ENCODE measurements at places on chromosomes 13 and 19.

GRCh38 chr13:31310786-31311185 is 111.0 kb downstream of the B3GLCT start:
- DNase-seq: no peak

- DNase-seq: no peak
These were observed 1.5 kb downstream of the NUMBL start for GRCh38 chr19:40688987-40689338.

DNA sequence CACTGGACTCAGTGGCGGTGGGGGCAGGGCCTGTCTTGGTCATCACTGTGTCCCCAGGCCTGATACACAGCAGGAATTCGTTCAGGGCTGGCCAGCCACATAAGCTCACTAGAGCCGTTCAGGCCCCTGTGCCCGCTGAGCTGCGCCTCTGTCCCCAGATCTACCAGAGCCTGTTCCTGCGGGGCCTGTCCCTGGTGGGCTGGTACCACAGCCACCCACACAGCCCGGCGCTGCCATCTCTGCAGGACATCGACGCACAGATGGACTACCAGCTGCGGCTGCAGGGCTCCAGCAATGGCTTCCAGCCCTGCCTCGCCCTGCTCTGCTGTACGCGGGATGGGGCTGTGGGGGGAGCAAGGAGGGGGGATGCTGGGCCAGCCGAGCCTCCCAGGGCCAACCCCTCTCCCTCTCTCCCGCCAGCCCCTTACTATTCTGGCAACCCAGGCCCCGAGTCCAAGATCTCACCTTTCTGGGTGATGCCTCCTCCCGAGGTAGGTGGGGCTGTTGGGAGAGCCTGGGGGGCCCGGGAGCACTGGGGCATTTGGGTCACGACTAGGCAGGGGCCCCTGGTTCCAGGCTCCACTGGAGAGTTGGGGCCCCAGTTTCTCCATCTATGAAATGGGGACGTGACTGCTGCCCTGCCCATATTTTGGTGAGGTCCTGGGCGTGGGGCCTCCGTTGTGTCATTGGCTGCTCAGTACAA is 13.9 kb downstream of the MPND start:
- DNase-seq: no peak

DNA sequence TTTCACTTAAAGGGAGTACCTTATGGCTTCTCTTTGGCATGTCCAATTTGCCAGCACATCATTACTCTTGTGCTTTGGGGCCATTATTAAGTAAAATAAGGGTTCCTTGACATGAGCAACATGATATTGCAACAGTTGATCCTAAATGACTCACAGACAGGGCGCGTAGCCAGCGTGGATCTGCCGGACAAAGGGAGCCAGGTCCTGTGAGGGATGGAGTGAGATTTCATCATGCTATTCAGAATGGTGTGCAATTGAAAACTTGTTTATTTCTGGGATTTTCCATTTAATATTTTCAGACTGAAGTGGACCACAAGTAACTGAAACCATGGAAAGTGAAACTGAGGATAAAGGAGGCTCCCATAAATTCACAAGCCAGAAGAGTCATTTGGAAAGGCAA is 48.6 kb upstream of the WASF3 start:
- DNase-seq: no peak

DNA sequence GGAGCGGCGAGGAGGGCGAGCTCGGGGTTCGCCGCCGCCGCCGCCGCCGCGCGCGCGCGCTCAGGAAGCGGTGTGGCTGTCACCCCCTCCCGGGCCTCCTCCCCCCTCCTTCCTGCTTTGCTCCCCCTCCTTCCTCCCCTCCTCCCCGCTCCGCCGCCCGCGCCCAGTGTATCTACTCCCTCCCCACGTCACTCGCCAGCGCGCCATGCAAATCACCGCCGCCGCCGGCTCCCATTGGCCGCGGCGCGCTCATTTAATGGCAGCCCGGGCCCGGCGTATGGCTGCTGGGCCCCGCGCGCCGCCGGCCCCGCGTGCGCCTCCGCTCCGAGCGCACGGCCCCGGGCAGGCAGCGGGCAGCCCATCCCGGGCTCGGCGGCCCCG is 335 bp upstream of the SOX1 start:
- DNase-seq: peak; percentile 61

GRCh38 chr19:13902993-13903555 is 2.8 kb downstream of the BRME1 start:
- no peak for DNase-seq

- no peak for DNase-seq
These were observed 38.7 kb downstream of the CYP4F2 start for GRCh38 chr19:15859187-15859586.

GRCh38 chr19:27742041-27742440 is 1470.9 kb downstream of the UQCRFS1 start:
- DNase-seq: no peak

- no peak for DNase-seq
These were observed 531.4 kb upstream of the NBEA start for GRCh38 chr13:34410678-34411077.

GRCh38 chr19:18502638-18503294 is 19.1 kb downstream of the ELL start:
- no peak for DNase-seq

GRCh38 chr19:28868836-28869235 is 344.1 kb downstream of the UQCRFS1 start:
- no peak for DNase-seq

DNA sequence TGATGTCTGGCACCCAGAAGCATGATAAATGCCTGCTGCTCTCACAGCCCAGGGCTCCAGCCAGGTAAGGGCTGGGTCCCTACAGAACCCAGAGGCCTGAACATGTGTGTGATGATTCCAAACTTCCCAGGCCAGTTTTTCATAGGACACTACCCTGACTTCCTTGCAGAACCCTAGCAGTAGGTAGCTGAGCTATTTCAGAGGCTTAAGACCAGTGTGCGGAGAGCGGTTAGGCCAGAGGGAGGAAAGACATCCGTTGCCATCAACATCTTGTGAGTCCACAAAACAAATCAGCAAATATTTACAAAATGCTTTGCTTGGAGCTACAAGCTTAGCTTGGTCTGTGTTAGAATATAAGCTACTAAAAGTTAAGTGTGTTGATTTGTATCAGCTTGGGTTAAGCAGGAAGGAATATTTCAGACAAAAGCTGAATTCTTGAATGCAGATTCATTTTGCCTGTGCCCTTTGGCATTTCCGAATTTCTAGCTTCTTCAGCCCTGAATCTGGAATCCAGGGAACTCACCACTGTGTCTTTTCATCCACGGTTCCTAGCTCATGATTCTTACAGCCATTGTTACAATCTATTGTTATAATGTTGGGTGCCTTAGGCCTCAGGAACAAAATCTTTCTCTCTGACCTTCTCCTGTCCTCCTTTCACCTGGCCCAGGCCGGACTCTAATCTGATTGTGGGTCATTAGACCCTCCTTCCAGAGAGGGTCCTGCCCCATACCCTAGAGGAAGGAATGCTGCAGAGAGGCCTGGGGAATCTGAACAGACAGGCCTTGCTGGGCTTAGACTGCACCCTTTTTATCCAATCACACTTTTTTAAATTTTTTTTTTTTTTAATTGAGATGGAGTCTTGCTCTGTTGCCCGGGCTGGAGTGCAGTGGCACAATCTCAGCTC is 12.4 kb downstream of the RAB20 start:
- DNase-seq: no peak

GRCh38 chr13:29284726-29285125 is 310.8 kb downstream of the SLC7A1 start:
- DNase-seq: no peak

GRCh38 chr19:8571006-8571411 is 6.2 kb downstream of the MYO1F start:
- DNase-seq: peak; percentile 59

GRCh38 chr13:36710396-36710795 is 36.6 kb downstream of the SERTM1 start:
- DNase-seq: no peak

DNA sequence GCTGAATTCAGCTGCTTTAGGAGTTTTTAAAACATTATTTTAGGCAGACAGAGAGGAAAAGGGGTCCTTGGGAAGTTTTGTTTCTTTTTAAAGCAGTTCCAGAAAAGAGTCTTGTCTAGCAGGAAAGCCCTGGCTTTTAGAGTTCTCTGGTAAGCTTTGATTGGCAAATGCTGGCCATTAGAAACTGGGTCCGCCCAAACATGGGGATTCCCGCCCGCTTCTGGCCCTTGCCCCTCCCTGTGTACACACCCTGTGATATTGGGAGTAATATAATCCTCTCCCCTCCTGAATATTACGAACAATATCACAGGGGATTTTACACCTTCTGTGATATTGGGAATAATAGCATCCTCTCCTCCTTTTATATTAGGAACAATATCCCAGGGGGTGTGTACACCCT is 58.9 kb downstream of the ERICH4 start:
- DNase-seq: no peak

DNA sequence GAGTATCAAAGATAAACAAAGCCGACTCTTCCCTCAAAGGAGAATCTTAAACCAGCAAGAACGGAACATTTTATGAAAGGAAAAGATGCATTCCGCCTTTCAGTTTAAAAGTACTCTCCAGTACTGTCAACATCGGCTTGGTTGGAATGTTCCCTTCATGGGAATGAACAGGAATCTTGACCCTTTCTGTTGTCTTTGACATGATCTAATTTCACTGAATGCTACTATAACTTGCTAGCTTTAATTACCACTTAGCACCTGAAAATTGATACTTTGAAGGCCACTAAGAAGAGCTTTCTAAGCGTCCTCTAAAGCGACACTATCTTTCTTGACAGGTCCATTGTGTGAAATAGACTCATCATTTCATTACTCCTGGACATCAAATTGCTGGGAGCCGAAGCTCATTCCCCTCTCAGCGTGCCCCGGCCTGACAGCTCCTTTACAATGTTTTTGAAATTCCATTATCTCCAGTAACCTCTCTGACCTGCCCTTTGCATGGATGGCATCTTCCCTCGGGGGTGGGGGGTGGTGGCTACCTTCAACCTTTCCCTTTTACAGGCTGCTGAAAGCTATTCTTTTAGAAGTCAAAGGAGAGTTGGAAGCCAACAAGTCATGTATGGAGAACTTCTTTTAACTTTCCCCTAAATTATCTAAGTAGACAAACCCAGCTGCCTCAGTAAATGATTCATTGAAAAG is 67.9 kb downstream of the EFNB2 start:
- no peak for DNase-seq

DNA sequence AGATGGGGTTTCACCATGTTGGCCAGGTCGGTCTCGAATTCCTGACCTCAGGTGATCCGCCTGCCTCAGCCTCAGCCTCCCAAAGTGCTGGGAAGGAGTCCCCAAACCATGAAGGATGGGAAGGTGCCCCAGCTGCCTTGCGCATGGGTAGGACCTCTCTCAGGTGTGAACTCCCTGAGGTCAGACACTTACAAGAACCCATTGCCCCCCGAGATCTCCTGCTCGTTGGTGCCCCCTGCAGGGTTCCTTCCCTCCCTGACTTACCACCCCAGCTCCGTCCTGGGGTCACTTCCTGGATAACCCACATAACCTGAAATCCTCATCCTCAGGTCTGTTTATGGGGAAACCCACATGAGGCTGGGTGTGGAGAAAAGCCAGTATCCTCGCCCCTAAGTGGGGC is 41.7 kb downstream of the UNC13A start:
- DNase-seq: no peak

- no peak for DNase-seq
These were observed 321.8 kb upstream of the HTR2A start for GRCh38 chr13:47218611-47219010.

- DNase-seq: no peak
These were observed 121.9 kb upstream of the GJB6 start for GRCh38 chr13:20353973-20354372.

DNA sequence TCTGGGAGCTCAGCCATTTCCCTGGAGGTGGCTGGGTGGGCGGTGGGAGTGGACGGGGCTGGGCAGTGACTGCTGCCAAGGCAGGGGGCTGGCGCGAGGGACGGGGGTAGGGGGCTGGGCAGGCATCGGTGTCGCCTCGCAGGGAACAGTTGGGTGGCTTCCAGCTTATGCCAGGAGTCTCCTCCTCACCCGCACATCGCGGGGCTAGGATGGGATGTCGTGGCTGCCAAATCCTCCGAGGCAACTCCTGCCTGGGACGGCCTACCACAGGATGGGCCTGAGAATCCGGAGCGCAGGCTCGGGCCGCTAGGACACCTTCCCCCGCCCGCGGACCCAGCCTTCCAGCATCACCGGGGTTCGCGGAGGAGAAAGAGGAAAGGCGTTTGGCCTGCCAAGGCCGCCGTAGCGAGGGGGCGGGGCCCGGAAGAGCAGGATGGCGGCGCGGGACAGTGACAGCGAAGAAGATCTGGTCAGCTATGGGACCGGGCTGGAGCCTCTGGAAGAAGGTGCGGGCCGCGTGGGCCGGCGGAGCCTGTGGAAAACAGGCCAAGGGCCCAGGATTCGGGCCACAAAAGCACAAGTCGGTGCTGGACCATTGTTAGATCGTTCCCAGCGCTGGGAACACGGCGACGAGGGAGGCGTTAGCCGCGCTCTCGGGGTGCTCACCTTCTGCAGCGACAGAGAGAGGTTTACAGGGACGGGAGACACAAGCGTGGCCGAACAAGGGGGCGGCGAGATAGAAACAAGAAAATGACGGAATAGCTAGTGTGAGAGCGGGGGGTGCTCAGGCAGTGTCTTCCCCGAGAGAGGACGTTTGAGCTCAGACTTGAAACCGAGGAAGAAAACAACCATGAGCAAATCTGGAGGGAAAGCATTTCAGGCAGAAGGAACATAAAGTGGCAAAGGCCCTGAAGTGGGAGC is at the start of gene GPATCH1:
Gene GPATCH1 (plus strand): TSS at position 421 of the 921 bp plus-strand sequence. CDS start 13 bp downstream, at position 434.
- DNase-seq: peak; percentile 76

GRCh38 chr19:38904581-38905539 is 5.1 kb downstream of the NFKBIB start:
- DNase-seq: no peak

GRCh38 chr19:14694641-14695266 is 4.9 kb downstream of the ZNF333 start:
- no peak for DNase-seq

GRCh38 chr13:110756219-110756631 is 42.7 kb downstream of the ING1 start:
- DNase-seq: no peak

- no peak for DNase-seq
These were observed 6.0 kb downstream of the KANK2 start for GRCh38 chr19:11191273-11191755.

GRCh38 chr13:27953676-27954405 is 15.3 kb downstream of the CDX2 start:
- DNase-seq: peak; percentile 54

DNA sequence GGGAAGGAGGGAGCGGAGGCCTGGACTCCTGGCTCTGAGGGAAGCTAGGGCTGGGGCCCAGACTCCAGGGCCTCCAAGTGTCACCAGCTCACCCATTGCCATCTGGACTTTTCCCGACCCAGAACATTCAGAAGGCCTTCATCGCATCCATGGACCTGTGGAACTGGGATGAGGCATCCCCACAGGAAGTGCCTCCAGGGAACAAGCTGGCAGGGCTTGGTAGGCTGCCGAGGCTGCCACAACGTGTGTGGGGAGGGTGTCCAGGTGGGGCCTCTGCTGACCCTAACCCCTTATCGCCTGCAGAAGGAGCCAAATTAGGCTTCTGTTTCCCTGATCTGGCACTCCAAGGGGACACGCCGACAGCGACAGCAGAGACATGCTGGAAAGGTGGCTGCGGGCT is 767 bp downstream of the ETV2 start:
- DNase-seq: no peak

- peak; percentile 16 for DNase-seq
These were observed 770 bp downstream of the HNRNPM start for GRCh38 chr19:8445488-8446001.

- DNase-seq: no peak
These were observed 2.5 kb downstream of the ITM2B start for GRCh38 chr13:48235341-48236135.
